ENCODE measurements at places on chromosomes 16 and 17.

DNA sequence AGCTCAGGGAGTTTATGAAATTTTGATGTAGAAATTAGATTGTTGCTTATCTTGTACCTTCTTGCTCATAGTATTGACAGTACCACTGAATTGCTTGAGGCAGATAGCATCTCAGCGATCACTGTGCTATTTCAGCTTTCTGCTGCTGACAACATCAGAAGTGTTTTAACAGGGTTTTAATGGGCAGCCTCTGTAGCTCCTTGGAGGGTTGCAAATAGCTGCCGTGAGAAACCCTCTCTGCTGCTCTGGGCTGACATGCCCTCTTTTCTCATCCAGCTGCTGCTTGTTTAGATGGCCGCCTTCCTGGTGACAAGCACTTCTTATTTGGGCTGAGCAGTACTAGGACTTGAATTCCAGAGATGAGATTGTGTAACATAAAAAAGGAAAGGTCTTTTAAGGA, 180.2 kb upstream of the TBX2 start:
- DNase-seq: no peak

DNA sequence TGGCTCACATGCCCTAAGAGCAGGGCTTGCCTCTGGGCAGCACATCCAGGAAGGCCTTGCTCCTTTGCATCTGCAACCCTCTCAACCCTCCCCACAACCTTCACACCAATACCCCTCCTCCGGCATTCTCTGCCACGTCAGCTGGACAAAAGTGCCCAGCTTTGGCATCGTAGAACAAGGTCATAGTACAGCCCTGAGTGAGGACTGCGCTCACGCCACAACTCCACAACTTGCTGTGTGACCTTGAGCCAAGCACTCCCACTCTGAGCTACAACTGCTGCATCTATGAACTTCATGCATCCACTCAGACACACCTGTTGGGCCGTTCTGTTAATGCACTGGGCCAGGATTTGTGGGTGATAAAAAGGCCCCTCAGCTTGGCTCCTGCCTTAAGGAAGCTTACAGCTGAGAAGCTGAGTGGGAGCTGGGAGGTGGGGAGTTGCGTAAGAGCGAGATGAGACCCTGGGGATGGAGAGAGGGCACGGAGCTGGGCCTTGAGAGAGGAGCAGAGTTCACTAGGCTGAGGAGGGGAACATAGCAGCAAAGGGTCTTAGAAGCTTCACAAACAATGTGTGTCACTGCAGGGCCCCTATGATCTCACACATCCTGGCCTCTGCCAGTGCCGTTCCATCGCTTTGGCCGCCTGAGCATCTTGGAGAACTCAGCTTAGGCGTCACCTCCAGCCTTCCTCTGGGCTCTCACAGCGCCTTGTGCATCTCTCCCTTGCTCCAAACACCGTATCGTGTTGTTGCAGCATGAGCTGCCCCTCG, 8.6 kb upstream of the MRC2 start:
- DNase-seq: no peak

- no peak for DNase-seq
Measured at GRCh38 chr17:72978593-72979218, 113.8 kb downstream of the SLC39A11 start.

DNA sequence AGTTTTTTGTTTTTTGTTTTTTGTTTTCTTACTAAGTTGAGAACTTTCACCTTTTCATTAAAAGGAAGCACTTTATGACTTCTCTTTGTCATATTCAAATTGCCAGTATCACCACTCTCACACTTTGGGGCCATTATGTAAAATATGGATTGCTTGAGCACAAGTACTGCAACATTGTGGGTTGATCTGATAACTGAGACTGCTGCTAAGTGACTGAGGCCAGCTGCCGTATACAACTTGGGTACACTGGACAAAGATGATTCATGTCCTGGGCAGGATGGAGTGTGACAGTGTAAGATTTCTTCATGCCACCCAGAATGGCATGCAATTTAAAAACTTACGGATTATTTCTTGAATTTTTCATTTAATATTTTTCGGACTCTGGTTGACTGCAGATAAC, 7.8 kb downstream of the TTC19 start:
- DNase-seq: no peak

GRCh38 chr17:82104797-82105416, 6.9 kb upstream of the FASN start:
- peak; percentile 57 for DNase-seq

DNA sequence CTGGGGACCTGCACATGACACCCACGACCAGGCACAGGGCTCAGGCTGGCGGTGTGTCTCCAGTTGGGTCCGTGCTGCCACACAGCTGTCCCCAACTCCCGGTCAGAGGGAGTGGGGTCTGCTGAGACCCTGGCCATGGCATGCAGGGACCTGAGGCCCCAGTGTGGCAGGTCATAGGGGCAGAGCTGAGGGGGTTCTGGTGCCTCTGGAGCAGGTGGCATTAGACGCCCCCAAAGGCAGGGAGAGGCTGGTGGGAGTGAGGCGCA, 4.2 kb downstream of the NUBP2 start:
- no peak for DNase-seq

- DNase-seq: peak; percentile 75
Measured at GRCh38 chr17:31388770-31389656, 2.5 kb upstream of the RAB11FIP4 start.

DNA sequence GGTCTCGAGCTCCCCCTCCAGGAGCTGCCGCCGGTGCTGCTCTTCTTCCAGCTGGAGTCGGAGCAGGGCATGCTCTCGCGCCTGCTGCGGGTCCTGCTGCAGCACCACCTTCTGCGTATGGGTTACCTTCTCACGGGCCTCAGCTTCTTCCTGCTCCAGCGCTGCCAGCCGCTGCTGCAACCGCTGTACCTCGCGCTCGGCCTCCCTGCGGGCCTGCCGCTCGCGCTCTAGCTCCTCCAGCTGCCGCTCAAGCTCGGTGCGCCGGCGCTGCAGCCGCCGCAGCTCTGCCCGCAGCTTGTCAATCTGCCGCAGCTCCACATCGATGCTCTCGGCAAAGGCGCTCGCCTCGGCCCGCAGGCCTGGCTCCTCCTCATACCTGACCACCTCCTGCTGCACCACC, 36.9 kb downstream of the UBN1 start:
- no peak for DNase-seq

DNA sequence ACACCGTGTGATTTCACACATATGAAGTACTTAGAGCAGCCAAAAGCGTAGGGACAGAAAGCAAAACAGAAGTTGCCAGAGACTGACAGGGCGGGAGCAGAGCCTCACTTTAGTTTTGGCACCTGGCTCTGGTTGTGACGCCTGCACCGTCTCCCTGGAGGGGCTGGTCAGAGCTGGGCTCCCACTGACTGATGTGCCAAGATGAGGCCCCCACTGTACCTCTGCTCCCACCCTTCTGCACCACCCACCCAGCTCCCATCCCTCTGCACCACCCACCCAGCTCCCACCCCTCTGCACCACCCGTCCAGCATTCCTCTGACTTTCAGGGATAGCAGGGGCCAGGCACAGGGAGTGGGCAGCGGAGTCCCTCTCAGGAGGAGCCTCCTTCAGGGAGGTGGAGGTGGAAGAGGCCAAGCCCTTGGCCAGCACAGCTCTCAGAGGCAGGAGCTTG, 3.2 kb upstream of the PRSS21 start:
- DNase-seq: no peak

Measured in ELF-1 (cell line).